ENCODE measurements at places on chromosomes 16 and 17. TPM values are rescaled to one million over a fixed set of nuclear protein-coding genes. Genes with fewer than 3 reads are reported as not detected.

GRCh38 chr16:69012906-69013305 is 92.5 kb upstream of the HAS3 start:
- H3K36me3 ChIP-seq: no peaks in the 10 kb centered on the region
- no peaks in the 10 kb centered on the region for H3K27me3 ChIP-seq
- H3K4me1 ChIP-seq: no peaks in the 10 kb centered on the region
- no peak overlapping the region for H3K4me3 ChIP-seq

Gene HSPB9
- 12.9 TPM for polyA plus RNA-seq

Gene NEURL4
- 38.3 TPM for polyA plus RNA-seq

Gene CD300H
- polyA plus RNA-seq: not detected

Gene DERL2
- polyA plus RNA-seq: 159 TPM

Gene MMP25
- polyA plus RNA-seq: 0.53 TPM

Gene TBC1D3E
- polyA plus RNA-seq: 6.0 TPM

Gene TOX3
- polyA plus RNA-seq: 1.1 TPM

- H3K36me3 ChIP-seq: no peaks in the 10 kb centered on the region
- H3K27ac ChIP-seq: no peak overlapping the region
- no peak for DNase-seq
- H3K4me3 ChIP-seq: no peak overlapping the region
These were observed 7.0 kb downstream of the KATNB1 start for GRCh38 chr16:57742543-57742942.

DNA sequence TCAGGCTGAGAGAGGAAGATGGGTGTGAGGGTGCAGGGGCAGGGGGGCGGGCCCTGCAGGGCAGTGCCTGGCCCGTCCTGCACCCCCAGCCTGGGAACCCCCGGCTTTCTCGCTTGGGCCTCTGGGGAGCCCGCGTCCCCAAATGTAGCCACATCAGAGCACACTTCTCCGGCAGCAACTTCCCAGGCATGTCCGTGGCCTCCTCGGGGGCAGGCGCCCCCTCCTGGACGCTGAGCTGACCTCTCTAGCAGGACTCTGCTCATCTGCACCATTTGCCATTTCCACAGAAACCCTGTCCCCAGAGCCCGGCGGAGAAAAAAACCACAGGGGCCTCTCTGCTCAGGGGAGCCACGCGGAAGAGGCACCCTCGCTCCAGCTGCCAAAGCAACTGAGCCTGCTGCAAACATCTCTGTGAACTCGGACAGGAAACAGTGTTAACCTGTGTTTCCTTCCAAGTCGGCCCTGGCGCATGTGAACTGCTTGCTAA is 63.4 kb downstream of the KLHDC4 start:
- no peak overlapping the region for H3K4me3 ChIP-seq
- DNase-seq: peak; percentile 61
- H3K36me3 ChIP-seq: no peaks in the 10 kb centered on the region
- no peaks in the 10 kb centered on the region for H3K27me3 ChIP-seq
- peaks cover 18% of the 10 kb centered on the region for H3K4me1 ChIP-seq
- no peak overlapping the region for H3K27ac ChIP-seq

Gene USH1G
- polyA plus RNA-seq: 1.1 TPM

DNA sequence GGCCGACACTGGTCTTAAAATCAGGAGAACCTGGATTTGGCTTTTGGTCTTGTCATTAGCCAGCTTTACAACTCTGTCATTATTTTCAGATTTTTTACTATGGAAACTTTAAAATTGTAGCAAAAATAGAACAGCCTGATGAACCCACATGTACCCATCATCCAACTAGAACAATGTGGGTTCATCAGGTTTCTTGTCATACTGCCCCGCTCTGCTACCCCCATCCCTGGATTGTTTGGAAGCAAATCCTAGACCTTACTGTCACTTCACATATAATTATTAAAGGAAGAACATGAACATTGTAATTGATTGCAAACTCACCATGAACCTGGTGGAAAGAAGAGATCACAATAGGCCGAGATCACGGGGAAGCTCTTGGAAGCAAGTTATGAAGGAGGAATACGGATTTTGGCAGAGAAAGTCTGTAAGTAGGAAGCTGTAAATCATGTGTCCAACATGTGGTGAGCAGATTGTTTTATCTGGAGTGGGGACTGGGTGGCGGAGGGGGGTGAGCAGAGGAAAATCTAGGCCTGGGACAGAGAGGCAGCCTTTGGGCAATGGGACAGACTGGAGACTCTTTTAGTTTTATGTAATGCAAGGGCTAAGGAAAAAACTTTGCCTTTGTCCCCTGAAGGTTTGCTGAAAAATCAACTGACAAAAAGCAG is 67.0 kb downstream of the PITPNC1 start:
- no peak overlapping the region for H3K27ac ChIP-seq
- H3K4me3 ChIP-seq: no peak overlapping the region
- no peaks in the 10 kb centered on the region for H3K4me1 ChIP-seq
- no peaks in the 10 kb centered on the region for H3K27me3 ChIP-seq
- H3K36me3 ChIP-seq: no peaks in the 10 kb centered on the region
- no peak for DNase-seq

- H3K27ac ChIP-seq: peak overlapping the region; percentile 94
- H3K27me3 ChIP-seq: no peaks in the 10 kb centered on the region
- peaks cover 19% of the 10 kb centered on the region for H3K4me1 ChIP-seq
These were observed 19.4 kb downstream of the SLC47A1 start for GRCh38 chr17:19553036-19553435.

Gene CUEDC1
- polyA plus RNA-seq: 13.3 TPM

DNA sequence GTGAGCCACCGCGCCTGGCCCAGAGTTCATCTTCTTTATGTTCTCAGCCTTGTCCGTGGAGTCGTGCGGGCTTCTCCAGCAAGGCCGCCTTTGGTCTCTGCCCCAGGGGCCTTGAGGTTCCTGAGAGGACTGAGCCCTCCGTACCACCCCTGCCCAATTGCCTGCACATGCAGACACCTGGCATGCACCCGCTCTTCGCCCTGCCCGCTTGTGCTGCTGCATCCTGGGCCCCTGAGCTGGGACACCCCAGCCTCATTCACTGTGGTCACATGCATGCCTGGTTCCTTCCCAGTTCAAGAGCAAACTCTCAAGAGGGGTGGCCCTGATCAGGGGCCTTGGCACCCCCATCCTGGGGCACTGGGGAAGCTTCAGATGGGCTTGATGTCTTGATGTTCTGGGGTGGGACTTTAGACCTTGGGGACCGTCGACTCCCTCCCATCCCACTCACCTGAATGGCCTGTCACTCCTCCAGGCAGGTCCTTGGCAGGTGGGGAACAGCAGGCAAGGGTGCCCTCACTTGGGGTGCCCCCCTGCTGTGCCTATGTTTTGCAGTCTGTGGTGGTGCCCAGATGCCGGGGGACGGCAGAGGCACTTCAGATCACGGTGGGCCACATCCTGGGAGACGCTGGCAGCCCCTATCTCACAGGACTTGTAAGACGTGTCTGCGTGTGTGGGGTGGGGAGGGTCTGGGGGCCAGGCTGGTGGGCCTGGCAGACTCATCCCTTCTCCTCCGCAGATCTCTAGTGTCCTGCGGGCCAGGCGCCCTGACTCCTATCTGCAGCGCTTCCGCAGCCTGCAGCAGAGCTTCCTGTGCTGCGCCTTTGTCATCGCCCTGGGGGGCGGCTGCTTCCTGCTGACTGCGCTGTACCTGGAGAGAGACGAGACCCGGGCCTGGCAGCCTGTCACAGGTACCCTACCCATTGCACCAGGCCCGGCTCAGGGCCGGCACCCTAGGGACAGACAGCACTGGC is 12.7 kb upstream of the SPNS2 start:
- H3K27me3 ChIP-seq: no peaks in the 10 kb centered on the region
- no peak overlapping the region for H3K4me3 ChIP-seq
- no peak for DNase-seq
- no peak overlapping the region for H3K27ac ChIP-seq
- no peaks in the 10 kb centered on the region for H3K4me1 ChIP-seq

- no peak overlapping the region for H3K4me3 ChIP-seq
- no peak overlapping the region for H3K27ac ChIP-seq
- DNase-seq: no peak
- no peaks in the 10 kb centered on the region for H3K4me1 ChIP-seq
- no peaks in the 10 kb centered on the region for H3K36me3 ChIP-seq
These were observed 59.8 kb downstream of the GAN start for GRCh38 chr16:81374550-81374949.

DNA sequence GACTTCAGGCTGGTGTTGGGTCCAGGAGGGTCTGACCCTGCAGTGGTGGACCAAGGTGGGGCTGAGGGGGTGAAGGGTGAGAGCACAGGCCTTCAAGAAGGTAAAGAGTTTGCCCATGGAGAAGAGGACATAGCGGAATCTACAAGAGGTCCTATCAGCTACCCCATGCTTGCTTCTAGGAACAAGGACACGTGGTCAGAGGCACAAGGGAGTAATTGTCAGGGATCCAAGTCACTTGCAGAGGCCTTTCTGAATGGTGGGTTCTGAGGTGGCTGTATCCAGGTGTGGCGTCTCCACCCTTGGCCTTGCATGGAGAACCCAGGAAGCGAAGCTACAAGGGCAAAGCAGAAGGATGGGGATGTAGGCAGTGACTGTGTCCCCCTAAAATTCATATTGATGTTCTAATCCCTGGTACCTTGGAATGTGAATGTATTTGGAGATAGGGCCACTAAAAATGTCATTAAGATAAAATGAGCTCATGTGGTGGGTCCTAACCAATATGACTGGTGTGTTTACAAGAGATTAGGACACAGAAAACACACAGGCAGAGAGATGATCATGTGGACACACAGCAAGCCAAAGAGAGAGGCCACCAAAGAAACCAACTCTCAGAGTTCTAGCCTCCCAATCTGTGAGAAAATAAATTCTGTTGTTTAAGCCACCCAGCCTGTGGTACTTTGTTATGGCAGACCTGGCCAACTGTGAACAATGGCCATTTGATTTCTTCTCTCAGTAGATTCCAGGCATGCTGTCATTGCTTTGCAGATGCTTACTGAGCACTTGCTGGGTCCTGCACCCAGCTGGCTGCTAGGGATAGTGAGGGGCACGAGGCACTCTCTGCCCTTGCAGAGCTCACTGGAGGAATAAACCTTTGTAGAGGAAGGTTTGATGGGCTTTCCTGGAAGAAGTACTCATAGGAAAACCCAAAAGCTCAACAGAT is 75.8 kb downstream of the UTP18 start:
- no peak overlapping the region for H3K27ac ChIP-seq
- H3K36me3 ChIP-seq: no peaks in the 10 kb centered on the region
- H3K4me3 ChIP-seq: no peak overlapping the region
- H3K4me1 ChIP-seq: no peaks in the 10 kb centered on the region

Gene MYH2
- 3.3 TPM for polyA plus RNA-seq

DNA sequence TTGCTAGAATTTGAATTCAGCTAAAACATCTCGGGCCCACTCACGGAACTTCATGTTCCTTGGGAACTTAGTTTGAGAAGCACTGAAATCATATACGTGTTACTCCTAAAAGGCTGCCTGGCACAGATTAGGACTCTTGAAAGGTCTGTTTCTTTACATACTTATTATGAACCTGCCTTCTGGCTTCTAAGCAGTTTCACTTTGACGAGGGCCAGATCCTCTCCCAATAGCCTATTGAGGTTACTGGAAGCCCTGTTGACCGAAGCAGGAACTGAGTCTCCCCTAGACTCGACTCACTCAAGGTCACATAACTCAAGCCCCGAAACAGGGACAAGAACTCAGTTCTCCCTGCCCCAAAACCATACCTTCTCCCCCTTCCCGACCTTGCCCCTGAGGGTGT is 121.9 kb upstream of the PLCG2 start:
- H3K4me1 ChIP-seq: peaks cover 7% of the 10 kb centered on the region
- no peak overlapping the region for H3K4me3 ChIP-seq
- no peak for DNase-seq
- no peaks in the 10 kb centered on the region for H3K27me3 ChIP-seq

- DNase-seq: no peak
- H3K4me1 ChIP-seq: peaks cover 10% of the 10 kb centered on the region
- no peak overlapping the region for H3K27ac ChIP-seq
- no peak overlapping the region for H3K4me3 ChIP-seq
- no peaks in the 10 kb centered on the region for H3K27me3 ChIP-seq
These were observed 550.5 kb downstream of the MAF start for GRCh38 chr16:79050063-79050462.

DNA sequence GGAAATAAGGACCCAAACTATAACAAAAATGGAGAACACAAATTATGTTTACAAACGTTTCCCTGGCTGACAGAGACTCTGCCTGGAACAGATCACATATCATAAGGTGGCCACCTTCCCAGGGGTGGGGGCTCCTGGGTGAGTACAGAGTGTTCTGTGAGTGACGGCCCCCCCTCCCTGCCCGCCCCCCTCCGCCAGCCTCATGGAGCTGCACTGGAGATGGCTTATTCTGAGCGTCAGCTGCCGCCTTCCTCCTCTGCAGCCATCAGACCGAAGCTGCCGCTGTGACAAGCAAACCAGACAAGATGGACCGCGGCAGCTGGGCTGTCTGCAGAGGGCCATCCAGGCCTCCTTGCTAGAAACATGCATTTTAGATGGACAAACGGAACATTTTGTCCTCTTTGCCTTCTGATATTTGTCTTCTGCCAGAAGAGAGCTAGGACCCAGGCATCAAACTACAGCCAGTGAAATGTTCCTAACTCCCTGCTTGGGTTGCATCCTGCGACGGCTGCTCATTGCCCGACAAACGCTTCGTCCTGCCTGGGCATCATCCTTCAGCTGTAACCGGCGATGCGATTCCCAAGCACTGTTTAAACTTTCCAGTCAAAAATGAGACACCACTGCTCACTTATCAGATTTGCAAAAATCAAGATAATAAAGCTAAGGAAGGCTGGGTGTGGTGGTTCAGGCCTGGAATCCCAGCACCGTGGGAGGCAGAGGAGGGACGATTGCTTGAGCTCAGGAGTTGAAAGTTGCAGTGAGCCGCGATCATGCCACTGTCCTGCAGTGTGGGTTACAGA is 15.3 kb upstream of the RPTOR start:
- peak; percentile 63 for DNase-seq
- H3K27ac ChIP-seq: no peak overlapping the region
- no peak overlapping the region for H3K4me3 ChIP-seq
- no peaks in the 10 kb centered on the region for H3K36me3 ChIP-seq
- no peaks in the 10 kb centered on the region for H3K27me3 ChIP-seq

Gene TP53TG3
- polyA plus RNA-seq: 13.5 TPM

GRCh38 chr16:87056083-87056482 is 261.1 kb downstream of the C16orf95 start:
- H3K4me1 ChIP-seq: peaks cover 3% of the 10 kb centered on the region
- DNase-seq: no peak
- no peaks in the 10 kb centered on the region for H3K27me3 ChIP-seq

- no peaks in the 10 kb centered on the region for H3K27me3 ChIP-seq
- peaks cover 13% of the 10 kb centered on the region for H3K4me1 ChIP-seq
- DNase-seq: no peak
- H3K36me3 ChIP-seq: no peaks in the 10 kb centered on the region
These were observed 82.3 kb downstream of the ARHGAP23 start for GRCh38 chr17:38510421-38511149.

Measured in testis (tissue), 5 donors.